ENCODE measurements at places on chromosomes 16 and 17.

- no peak for DNase-seq
Observed at GRCh38 chr16:54847609-54848008, 83.1 kb upstream of the IRX5 start.

DNA sequence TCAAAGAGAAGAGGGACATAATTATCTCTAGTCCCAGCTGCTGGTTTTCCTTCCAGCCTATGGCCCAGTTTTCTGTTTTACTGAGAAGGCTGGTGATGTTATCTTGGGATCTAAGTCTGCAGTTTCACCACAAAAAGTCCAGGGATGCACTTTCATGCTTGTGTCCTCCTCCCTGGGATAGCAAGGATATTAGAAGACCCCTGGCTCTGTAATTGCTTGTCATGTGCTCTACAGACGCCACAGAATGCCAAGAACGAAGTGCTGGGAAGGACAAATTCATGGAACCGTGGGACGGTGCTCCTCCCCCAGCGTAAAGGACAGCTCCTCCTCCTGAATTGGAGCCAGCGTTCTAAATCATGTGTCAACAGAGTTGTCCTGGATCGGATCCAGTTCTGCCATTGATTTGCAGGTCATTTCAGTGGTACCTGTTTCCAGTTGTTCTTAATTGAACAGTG, 8.6 kb downstream of the MAPT start:
- DNase-seq = no peak

- DNase-seq = no peak
Observed at GRCh38 chr17:42675965-42676423, 800 bp downstream of the PLEKHH3 start.

DNA sequence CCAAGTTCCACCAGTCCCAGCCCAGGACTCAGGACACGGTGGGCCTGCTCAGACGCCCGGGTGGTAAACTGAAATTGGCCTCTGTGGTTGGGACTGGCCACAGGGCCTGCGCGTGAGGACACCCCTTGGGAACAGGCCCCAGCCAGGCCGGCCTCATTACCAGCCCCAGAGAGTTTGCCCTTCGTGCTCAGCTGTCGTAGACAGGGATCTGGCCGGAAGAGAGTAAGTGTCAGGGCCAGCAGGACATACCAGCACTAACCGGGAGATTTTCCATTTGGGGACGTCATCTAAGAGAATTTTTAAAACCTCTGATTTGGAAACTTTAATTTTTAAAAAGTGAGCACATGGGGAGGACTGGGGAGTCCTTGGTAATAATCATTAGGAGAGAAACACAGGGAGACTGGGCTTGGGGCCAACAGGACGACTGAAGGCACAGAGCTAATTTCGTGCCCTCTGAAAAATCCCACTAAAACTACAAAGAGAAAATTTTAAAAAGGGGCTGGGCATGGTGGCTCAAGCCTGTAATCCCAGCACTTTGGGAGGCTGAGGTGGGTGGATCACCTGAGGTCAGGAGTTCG, 2.4 kb upstream of the RBFOX3 start:
- DNase-seq = no peak

DNA sequence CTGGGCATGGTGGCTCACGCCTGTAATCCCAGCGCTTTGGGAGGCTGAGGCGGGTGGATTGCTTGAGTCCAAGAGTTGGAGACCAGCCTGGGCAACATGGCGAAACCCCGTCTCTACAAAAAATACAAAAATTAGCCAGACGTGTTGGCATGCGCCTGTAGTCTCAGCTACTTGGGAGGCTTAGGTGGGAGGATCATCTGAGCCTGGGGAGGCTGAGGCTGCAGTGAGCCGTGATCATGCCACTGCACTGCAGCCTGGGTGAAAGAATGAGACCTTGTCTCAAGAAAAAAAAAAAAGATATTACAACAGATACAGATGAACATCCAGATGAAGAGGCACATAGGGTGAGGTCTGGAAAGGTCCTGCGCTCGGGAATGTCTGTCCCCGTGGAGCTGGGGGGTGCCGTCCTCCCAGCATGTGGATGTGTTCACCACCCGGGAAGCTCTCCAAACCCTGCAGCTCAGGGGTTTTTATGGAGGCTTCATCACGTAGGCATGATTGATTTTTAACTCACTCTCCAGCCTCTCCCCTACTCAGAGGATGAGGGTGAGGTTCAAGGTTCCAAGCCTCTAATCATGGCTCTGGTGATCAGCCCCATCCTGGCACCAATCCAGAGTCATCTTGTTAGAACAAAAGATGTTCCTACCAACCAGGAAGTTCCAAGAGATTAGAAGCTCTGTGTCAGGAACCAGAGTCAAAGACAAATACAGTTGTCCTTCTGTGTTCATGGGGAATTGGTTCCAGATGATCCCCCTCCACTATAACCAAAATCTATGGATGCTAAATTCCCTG, 85.0 kb upstream of the DNAJA2 start:
- DNase-seq = no peak

DNA sequence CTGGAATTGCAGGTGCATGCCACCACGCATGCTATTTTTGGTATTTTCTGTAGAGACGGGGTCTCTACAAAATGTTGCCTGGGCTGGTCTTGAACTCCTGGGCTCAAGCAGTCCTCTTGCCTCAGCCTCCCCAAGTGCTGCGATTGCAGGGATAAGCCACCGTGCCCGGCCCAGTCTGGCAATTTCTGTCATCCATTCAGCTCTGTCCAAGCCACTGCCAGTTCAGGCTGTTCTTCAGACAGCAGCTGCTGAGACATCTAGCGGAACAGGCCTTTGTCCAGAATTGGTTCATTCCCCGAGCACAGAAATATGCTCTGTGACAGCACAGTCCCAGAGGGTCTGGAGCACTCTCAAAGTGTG, 5.4 kb downstream of the SLC47A1 start:
- no peak for DNase-seq

- DNase-seq = no peak
Observed at GRCh38 chr17:60888812-60889709, 211.4 kb downstream of the BCAS3 start.

DNA sequence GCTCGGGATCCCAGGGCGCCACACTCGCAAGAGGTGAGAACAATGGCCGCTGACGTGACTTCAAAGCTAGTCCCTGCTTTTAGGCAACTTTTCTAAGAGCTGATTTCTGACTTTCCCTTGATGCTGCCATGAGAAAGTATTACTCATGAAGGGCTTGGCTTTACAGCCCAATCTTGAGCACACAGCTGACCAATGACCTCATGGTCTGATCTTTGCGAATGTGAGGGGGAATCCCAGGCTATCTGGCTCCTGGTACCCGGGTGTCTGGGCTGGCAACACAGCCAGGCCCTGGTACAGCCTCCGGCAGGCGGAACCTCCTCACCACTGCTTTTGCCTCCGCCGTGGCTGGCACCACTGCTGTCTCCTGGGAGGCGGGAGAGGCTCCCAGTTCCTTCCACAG, 17.5 kb downstream of the NDUFAF8 start:
- no peak for DNase-seq

DNA sequence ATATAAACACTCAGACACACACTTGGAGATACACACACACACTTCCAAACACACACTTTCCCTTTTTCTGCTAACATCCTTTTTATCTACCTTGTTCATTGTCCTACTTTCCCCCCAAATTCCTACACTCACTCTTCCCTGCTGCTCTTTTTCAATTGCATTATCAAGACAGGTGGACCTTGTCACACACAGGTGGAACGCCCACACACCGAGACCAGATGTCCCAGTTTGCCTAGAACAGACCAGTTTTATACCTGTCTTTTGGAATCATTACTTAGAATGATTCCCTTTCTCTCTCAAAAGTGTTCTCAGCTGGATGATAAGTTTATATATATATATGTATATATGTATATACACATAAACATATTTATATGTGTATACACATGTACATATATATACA, 50.7 kb upstream of the ARHGAP44 start:
- DNase-seq = no peak

DNA sequence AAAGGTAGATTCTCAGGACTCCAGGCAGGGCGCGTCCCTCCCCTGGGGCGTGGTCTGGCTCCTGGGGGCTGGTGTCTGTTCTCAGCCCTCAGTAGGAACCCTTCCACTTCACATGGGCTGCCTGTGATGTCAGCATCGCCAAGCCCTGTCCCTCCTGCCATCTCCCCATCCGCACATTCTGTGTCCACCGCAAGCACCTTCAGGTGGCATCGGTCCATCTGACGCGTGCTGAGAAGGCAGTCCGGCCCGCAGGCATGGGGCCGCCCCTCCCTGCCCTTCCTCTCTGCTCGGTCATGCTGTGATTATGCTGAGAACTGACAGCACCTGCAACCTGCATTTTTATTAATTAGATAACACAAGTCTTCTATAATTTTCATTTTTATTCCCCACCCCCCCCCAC, 12.7 kb upstream of the DNAH17 start:
- DNase-seq = no peak

DNA sequence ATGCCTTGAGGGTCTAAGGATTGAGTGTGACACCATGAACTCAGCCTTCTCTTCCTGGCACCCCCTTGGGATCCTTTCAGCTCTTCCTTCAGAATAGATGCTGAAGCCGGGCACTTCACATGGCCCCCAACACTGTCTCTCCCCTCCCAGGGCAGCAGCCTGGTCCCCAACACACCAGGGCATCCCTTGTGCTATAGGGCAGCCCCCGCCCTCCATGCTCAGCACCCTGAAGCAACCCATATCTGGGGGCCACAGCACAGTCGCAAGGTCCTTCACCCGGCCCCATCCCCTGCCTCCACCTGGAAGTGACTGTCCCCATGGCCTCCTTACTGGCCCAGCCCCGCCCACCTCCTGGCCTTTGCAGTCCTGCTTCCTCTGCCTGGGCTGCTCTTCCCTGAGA, 143.1 kb downstream of the C16orf95 start:
- no peak for DNase-seq

GRCh38 chr17:40075201-40075941, 12.6 kb downstream of the THRA start:
- peak; percentile 63 for DNase-seq

Data from stimulated activated CD4-positive, alpha-beta T cell treated with anti-CD3 and anti-CD28 coated beads, TNF-alpha, amount 100 ng/mL, for 24 hours (primary cell).